Mucosa of descending colon (tissue), 3 donors: ENCODE measurements at places on chromosomes 3 and 15.

GRCh38 chr3:14453876-14454638, 51.7 kb downstream of the SLC6A6 start:
- no peak for DNase-seq

GRCh38 chr3:40649346-40649745, 124.6 kb downstream of the ZNF621 start:
- no peak for DNase-seq

- DNase-seq: no peak
These were observed 25.7 kb upstream of the WNT5A start for GRCh38 chr3:55512571-55513343.

- DNase-seq: peak; percentile 30
These were observed 136.1 kb upstream of the MEF2A start for GRCh38 chr15:99429681-99430081.

GRCh38 chr3:96537165-96537564, 277.2 kb upstream of the EPHA6 start:
- no peak for DNase-seq
